ENCODE measurements at places on chromosomes 3 and 15.

- DNase-seq: no peak
These were observed 53.7 kb downstream of the DHX30 start for GRCh38 chr3:47856669-47857068.

GRCh38 chr3:81395739-81396513 is 365.5 kb downstream of the GBE1 start:
- no peak for DNase-seq

DNA sequence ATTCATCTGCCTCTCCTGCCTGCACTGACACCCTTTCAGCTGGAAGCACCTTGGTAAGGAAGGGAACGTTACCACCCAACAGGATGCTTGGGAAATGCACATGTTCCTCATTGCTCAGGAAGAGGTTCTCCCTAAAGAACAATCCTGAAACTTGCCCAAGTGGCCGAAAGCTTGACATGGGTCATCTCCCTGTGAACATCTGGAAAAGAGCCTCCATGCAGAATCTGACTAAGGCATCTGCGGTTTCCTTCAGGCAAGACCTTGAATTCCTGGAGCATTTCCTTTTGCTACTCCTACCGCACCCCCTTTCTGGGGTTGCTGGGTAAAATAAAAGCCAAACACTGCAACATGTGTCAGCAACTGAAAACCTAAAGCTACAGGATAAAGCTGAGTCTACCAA is 68.7 kb upstream of the SNRK start:
- no peak for DNase-seq

DNA sequence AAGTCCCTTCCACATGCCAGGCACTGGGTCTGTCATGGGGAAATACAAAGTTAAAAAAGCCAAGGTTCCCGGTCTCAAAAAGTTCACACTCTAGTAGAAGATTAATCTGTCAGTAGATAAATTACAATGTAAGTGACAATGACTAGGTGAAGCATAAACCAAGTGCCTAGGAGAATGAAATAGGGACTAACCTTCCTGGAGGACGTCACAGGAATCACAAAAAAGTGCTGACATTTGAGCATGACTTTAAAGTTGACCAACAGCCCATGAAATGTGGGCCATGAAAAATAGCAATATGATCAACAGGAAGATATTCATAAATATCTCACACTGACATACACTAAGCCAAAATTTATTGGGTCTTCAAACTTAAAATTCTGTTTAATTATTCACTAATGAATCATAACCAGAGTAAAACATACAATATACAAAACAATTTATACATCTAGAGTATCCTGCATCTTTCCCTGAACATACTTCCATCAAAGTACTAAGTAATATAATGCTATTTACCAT is 20.0 kb downstream of the COPS2 start:
- no peak for DNase-seq

DNA sequence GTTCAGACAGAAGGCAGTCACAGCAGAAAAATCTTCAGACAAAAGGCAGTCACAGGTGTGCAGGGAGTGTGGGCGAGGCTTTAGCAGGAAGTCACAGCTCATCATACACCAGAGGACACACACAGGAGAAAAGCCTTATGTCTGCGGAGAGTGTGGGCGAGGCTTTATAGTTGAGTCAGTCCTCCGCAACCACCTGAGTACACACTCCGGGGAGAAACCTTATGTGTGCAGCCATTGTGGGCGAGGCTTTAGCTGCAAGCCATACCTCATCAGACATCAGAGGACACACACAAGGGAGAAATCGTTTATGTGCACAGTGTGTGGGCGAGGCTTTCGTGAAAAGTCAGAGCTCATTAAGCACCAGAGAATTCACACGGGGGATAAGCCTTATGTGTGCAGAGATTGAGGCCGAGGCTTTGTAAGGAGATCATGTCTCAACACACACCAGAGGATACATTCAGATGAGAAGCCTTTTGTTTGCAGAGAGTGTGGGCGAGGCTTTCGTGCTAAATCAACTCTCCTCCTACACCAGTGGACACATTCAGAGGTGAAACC is 27.6 kb downstream of the ZNF589 start:
- no peak for DNase-seq

DNA sequence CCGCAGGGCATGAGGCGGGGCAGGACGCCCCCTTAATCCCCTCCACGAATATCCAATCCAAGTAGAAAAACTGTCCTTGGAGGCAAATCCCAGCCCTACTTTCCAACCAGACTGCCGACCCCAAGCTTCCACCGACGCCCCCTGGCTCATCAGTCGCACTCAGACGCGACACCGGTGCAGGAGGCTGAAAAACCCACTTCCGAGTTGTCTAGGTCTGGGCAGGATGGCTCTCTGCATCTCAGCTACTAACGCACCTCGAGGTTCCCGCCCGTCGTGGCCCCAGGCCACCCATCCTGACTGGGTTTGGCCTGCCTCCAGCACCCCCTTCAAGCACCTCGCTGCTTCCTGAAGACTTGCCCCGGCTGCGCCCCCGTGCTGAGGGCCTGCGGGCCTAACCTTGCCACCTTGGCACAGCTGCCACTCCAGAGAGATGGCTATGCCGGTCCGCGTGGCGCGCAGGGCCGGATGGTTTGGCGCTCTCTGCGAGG is 15.5 kb downstream of the RGMA start:
- DNase-seq: no peak

DNA sequence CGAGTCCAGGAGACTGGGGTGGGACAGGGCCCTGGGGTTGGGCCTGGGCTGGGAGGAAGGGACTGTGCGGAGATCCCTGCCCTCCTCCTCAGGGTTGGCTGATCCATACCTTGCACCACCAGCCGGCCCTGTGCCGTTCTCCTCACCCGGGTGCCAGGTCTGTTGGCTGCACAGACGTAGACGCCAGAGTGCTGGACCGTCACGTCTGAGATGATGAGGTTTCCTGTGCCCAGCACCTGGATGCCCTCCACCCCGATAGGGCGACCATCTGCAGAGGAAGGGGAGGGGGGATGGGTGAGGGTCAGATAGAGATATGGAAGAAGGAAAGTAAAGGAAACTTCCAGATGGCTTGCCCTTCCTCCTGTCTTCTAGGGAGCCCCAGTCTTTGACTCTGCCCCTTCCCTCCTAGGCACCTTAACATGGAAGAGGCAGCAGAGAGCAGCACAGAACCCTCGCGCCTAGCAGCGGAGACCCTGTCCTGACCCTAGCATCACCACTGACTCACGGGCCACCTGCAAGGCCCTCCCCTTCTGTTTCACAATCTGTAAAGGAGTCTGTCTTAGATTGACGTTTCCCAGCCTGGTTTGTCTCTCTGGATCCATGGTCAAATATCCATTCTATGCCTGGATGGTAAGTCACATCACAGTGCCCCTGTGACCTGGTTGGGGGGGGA is 28.8 kb downstream of the RNU5B-1 start:
- DNase-seq: peak; percentile 27

- no peak for DNase-seq
These were observed 12.1 kb downstream of the WNT7A start for GRCh38 chr3:13867732-13868131.

DNA sequence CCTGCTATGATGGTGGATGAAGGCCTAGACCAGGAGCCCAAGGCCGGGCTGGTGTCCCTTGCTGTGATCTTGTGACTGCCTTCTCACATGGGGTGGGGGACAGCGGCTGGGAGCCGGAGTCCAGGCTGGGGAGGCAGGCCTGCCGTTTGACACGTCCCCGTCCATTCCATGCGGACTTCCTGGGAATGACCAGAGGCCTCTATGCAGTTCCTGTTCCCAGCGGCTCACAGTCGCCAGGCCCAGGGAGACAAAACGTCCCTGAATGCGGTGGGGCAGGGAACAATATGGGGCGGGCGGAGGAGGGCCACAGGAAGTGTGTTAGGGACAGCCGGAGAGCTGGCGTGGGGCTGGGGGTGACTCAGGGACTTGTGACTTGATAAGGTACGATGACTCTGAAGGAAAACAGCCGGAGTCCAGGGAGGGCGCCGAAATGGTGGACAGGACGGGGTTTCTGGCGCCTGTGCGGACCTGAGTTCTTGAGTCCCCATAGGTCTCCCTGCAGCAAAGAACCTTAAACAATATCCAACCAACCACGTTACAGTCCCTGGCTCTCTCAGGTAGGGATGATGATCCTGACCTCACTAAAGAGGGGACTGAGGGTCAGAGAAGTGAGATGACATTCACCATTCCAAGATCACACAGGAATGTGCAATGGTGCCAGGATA is 40.5 kb upstream of the SMAD6 start:
- peak; percentile 80 for DNase-seq

- DNase-seq: no peak
These were observed 419.1 kb upstream of the ARHGEF26 start for GRCh38 chr3:153702106-153702505.

DNA sequence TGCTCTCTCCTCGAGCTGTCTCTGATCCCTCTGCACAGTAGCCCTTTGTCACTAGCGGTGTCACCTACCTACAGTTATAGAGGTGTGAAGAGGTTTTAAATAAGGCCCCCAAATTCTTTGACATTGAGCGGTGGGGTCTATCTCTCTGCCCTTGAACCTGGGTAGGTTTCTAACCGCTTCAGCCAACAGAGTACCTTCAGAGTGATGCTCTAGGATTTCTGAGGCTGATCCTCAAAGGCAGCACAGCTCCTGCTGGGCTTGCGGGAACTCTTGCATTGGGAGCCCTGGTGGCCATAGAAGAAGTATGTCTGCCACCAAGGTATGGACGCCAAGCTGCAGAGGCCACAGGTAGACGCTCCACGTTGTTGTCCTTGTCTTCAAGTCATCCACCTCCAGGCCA is 35.7 kb downstream of the ADAMTS17 start:
- DNase-seq: no peak

GRCh38 chr3:64599651-64600050 is 88.1 kb downstream of the ADAMTS9 start:
- no peak for DNase-seq
